ENCODE measurements at places on chromosomes 11 and 22.

DNA sequence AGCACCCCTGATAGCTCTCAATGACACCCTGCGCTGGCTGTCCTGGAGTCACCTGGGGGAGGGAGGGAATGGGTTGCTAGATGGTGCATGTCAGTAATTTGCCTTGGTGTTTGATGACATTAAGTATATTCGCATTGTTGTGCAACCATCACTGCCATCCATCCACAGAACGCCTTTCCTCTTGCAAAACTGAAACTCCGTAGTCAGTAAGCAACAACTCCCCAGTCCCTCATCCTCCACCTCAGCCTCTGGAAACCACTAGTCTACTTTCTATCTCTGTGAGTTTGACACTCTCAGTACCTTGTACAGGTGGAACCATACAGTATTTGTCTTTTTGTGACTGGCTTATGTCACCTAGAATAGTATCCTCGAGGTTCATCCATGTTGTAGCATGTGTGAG, 62.6 kb downstream of the PKNOX2 start:
- no peak for DNase-seq

GRCh38 chr11:123652599-123652998, 1.8 kb downstream of the SCN3B start:
- no peak for DNase-seq

DNA sequence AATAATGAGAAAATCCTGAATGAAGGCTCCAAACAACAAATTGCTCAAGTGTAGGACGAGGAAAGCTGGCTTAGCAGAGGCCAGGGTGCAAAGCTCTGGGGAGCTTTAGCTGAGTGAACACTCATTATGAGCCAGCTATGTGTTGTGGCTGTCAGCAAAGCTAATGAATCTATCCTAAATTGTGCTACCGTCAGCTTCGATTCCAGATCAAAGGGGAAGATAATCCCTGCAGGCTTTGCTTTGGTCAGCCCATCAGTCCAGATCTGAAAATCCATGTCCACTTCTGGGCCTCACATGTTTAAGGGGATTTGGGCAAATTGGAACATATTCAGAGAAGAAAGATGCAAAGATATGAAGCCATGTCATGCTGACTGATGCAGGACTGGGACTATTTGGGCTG, 180.9 kb upstream of the ZBED5 start:
- DNase-seq: no peak

DNA sequence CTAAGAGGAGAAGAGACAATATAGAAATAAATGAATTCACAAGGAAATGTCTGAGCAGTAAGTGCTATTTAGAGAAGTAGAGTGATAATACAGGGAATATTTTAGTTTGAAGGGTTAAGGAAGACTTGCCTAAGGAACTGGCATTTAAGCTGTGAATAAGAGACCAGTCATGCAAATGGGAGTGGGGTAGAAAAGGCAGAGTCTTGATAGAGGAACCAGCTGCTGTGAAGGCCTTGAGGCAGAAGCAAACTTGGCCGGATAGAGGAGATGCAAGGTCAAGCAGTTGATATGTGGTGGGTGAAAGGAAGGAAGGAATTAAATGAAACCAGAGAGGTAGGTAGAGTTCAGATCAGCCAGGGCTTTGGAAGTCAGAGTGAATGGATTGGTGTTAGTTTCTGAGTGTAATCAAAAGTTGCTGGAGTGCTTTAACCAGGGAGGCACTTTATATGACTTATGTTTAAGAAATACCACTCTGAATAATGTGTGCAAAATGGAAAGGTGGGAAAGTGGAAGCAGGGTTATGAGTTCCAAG, 198.4 kb upstream of the SESN3 start:
- no peak for DNase-seq

DNA sequence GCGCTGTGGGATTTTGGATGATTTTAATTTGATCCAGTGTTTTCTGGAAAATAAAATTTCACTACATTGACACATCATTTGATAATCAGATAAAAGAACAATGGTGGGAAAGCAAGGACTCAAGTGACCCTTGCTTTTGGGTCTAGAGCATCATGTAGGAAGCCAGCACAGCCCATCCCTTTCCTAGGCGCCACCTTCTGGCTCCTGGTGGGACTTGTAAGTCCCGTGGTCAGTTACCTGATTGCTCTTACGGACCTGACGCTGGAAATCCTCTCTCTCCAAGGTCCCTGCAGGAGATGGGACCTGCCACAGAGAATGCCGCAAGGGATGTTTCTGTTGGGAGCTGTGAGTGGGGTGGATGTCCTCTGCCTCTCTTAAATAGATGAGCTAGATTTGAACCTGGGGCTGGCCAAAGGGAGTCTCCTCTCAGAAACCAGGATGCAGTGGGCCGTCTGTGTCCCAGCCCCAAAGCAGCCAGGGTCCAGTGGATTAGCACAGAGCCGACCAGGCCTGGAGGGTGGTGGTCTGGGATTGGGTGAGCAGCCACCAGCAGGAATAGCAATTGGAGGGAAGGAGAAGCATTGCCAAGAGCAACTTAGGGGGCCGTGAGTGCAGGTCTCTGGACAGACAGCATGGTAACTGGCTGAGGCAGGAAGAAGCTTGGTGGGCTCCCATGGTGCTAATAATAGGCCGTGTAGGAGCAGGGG, 21.7 kb downstream of the TIMP3 start:
- DNase-seq: no peak

GRCh38 chr11:70788248-70789022, 390.1 kb downstream of the CTTN start:
- DNase-seq: no peak

DNA sequence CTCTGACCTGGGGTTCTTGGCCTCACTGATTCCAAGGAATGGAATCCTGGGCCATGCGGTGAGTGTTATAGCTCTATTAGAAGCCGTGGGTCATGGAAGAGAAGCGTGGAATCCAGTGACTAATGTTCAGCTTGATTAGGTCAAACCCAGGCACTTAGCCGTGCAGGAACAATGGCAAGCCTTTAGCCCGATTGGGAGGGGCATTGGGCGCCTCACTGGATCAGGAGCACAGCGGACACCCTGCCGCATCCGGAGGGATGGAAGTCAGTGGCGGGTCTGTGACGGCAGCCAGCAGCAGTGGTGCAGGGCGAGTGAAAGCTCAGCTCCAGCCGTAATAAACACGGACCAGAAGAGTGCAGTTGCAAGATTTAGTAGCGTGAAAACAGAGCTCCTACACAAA, 20.5 kb upstream of the SLC17A6 start:
- no peak for DNase-seq

DNA sequence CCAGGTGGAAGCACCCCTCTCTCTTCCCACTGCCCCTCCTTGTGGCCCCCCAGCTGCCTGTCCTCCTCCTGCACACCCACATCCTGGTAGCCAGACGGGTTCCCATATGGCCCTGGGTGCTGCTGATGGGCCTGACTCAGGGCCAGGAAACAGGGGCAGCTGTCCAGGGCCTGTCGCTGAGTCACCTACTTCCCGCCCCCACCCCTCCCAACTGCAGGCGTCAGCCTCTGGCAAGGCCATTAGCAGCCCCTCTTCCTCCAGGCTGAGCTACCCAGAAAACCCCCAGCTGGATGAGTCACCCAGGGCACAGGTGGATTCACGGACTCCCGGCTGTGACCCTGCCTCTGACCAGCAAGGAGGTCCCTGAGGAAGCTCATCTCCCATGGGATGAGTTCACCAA, 6.9 kb upstream of the GAL start:
- no peak for DNase-seq

DNA sequence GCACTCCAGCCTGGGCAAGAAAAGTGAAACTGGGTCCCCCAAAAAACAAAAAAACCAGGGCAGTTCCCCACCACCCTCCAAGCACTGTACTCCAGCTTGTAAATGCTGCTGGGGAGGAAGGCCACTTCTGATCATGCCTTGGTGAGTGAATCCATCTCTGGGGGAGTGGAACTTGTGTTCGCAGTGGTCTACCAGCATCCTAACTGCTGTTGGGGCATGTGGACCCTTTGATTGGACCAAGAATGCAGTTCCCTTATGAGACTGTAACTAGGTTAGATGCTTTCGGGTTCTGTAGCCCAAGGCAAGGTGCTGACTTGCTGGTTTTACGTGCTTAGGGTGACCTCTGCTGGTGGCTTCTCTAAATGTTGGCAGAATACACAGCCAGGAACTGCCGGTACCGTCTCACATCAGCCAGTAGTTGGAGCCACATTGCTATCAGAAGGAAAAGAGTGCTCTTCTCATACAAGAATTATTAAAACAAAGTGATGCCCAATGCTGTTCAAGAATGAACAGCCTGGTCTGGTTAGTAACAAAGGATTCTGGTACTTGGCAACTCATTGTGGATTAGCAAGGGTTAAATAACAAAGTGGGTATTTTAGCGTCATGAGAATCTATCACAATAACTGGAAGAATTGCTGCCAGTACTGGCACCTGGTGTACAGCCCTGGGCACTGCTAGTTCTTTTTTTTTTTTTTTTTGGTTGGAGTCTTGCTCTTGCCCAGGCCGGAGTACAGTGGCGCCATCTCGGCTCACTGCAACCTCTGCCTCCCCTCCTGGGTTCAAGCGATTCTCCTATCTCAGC, 13.0 kb downstream of the EIF1AD start:
- DNase-seq: peak; percentile 81

- DNase-seq: no peak
These were observed 48.6 kb upstream of the ADA2 start for GRCh38 chr22:17267661-17268330.

- no peak for DNase-seq
These were observed 23.8 kb downstream of the KCNJ1 start for GRCh38 chr11:128843198-128843785.

- no peak for DNase-seq
These were observed 1539.4 kb upstream of the TENM4 start for GRCh38 chr11:80980227-80980626.

- no peak for DNase-seq
These were observed 1162.6 kb upstream of the TENM4 start for GRCh38 chr11:80603472-80603871.

DNA sequence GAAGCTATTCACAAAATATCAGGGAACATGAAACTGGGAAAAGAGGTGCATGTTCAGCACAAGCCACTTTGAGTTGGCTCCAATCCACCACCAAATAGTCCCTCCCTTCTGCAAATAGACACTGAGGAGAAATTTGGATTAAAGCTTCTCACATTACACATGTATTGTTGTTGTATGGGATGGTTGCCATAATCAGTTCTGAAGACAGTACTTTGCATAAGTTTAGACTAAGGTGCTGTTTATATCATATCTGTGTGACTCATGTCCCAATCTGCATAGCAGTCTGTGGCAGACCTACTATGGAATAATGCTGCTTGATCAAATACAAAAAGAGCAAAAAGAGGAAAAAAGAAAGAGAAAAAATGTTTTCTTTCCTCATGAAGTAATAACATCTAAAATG, 376.7 kb upstream of the DDI1 start:
- no peak for DNase-seq

GRCh38 chr11:120192831-120193625, 17.8 kb upstream of the OAF start:
- DNase-seq: no peak

- no peak for DNase-seq
These were observed 23.6 kb downstream of the MYEOV start for GRCh38 chr11:69317401-69318092.

- peak; percentile 73 for DNase-seq
These were observed 115.4 kb downstream of the KIAA1671 start for GRCh38 chr22:25067851-25068421.

DNA sequence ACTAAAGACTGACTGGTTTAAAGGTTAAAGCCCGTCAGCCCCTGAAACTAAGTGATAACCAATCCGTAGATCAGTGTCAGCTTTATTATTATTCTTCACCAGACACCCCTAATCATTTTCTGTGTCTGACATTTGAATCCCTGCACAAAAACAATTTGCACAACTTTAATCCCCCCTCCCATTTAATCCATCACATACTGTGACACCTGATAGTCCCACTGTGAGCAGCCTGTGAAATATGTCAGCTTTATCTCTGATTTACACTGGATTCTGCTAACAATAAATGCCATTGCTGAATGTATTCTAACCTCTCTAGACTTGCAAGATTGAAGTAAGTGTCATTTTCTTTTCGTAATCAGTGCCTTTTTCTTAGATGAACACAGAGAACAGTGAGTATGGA, 2089.0 kb upstream of the RAG2 start:
- DNase-seq: no peak

GRCh38 chr11:66745356-66746235, 16.6 kb upstream of the SPTBN2 start:
- no peak for DNase-seq

DNA sequence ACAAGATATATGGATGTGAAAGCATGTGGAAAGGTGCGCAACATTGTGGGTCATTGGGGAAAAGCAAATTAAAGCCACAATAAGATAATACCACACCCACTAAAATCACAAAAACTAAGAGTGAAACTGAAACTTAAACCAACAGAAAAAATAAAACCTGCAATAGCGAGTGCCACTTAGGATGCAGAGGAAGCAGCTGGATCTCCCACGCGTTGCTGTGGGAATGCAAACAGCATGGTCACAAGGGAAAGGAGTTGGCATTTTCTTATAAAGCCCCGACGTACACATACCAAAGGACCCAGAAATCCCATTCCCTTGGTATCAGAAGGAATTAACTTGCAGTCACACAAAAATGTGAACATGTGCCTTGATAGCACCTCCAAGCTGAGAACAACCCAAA, 712.0 kb downstream of the TBC1D22A start:
- no peak for DNase-seq

- no peak for DNase-seq
These were observed 2.0 kb downstream of the PLEKHA7 start for GRCh38 chr11:17012179-17012578.

DNA sequence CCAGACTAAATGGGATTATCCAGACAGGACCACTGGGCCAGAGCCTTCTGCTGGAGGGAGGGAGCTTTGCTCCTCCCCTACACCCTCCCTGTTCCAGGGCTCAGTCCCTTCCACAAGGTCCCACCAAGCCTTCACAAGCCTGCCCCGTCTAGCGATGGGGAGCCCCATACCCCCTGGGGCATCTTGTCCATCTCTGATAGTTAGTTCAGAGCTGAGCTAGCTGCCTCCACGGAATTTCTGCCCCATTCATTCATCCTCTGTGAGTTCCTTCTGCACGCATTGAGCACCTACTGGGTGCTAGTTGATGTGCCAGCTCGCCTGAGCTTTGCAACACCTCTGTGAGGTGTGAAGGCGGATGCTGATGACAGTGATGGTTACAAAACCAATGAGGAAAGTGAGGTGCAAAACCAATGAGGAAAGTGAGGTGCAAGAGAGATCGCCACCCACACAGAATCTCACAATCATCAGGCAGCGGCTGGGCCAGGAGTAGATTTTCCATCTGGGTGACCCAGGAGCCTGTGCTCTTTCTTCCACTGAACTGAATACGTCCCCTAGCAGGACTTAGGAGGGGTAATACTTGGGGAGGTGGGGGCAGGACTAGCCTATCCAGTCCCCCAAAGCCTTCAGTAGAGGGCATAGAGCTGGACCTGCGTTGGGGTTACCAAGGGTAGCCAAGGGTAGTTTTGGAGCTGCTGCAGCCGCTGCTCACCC, 21.5 kb upstream of the CBX7 start:
- DNase-seq: no peak

Measured in activated T-helper 1 cell treated with anti-CD3 and anti-CD28 coated beads, Interleukin-2, amount 50 U/mL, for 16 hours (primary cell).